Stimulated activated CD8-positive, alpha-beta memory T cell treated with anti-CD3 and anti-CD28 coated beads, Interleukin-4, amount 100 ng/mL, for 4 hours (primary cell): ENCODE measurements at places on chromosomes 3 and 15.

DNA sequence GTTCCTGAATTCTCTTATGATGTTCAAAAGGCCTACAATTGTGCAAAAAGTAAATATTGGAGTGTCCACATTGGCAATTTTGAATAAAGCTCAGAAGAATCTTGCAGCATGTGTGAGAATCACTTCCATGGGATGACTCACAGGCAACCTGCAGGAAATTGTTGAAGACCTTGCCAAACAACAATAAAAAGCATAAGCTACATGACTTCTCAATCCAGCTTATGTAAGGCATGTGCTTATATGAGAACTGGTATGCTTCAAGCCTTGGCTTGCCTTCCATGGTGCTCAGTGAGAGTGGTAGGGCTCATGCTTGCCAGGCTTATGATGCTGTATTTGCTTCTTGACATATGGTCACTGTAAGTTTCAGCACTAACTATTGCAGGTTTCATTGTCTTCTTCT, 18.4 kb upstream of the BCHE start:
- DNase-seq: no peak

GRCh38 chr3:47015151-47015550, 35.7 kb downstream of the NBEAL2 start:
- no peak for DNase-seq

DNA sequence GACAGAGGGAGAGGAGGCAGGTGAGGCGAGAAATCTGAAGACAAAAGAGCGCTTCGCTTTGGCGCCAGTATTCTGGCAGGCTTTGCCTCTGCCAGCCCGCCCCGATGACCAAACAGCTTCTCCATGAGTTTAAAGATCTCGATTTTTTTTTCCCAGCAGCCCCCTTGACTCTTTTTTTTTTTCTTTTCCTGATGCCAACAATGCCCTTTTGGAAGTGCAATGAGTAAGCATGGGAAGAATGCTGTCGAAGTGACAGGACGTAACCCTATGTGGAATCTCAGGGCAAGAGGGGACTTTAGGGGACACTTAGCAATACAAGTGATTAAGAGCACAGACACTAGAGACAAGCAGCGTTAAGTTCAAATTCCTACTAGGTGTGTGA, 211.7 kb downstream of the FGF12 start:
- no peak for DNase-seq

DNA sequence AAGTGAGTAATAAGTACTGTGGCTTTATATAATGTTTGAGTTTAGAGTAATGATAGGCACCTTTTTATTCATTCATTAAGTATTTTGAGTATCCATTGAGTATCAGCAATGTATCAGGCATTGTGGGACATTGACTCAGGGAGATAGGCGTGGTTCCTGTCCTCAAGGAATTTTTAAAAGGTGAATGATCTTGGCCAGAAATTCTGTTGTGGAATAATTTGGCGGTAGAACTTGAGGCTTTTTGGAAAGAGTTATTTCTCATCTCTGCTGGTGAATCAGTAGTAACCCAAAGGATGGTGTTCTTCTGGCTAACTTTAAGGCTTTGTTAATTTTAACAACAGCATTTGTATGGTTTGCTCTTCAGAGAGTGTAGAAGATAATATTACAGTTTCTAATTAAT, 2.0 kb downstream of the RAB7A start:
- DNase-seq: no peak

DNA sequence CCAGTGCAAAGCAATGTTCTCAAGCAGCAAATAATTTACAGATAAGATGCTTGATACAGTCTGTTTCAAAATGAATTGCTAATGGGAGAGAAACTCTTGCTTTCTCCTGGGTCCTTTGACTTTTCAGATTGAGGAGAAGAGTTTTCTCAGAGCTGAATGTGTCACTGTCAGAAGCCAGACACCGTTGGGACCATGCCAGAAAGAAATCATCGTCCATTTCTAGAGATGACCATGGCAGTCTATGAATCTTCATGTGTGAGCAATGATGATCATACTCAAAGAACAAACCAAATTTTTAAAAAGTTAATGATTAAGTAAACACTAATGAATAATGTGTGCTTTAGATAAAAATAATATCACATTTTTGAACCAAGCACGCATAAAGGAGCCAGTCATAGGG, 77.6 kb downstream of the ZNF385D start:
- no peak for DNase-seq

DNA sequence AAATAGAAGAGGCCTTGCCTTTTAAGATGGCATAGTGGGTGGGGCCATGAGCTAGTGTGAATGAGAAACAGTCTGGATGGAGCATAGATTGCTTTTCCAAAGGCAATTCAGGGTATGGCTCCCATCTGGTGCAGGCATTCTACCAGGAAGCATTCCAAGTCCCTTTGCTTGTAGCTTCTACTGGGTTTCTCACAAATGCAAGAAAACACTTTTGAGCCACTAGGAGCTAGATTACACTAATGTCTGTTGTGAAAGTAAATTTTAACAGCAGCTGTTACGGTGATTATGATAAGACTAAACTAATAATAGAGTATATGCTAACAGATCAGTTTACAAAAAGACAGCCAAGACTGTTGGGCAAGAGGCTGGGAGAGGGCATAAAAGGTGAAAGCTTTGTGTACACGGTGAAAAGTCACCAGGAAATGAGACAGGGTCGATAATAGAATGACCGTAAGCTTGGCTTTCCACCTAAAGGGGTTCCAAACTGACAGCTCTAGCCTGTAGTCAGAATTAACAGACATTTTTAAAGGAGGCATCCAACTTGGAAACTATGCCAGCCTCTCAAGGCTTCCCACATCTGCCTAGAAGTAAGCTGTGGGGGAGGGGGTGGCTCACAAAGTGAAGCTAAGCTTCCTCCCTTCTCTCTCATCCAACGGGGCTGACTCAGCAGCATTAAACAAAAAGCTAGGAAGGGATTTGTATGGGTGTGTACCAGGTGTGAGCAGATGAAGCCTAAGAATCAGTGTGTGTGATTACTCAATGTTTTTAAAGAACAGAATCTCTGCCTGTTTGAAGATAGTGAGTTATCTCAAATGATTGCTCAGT, 61.1 kb upstream of the GPD1L start:
- no peak for DNase-seq

DNA sequence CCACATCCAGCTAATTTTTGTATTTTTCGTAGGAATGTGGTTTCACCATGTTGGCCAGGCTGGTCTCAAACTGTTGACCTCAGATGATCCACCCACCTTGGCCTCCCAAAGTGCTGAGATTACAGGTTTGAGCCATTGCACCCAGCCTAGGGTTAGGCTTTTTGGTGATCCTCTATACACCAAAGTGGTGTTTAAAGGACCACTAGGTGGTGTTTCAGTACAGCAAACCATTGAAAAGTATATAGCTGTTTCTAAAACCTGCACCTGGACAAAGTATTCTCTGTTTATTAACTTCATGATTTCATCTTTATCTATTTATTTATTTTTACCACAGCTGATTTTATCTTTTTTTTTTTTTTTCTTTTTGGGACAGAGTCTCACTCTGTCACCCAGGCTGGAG, 68.4 kb downstream of the MINDY2 start:
- no peak for DNase-seq

DNA sequence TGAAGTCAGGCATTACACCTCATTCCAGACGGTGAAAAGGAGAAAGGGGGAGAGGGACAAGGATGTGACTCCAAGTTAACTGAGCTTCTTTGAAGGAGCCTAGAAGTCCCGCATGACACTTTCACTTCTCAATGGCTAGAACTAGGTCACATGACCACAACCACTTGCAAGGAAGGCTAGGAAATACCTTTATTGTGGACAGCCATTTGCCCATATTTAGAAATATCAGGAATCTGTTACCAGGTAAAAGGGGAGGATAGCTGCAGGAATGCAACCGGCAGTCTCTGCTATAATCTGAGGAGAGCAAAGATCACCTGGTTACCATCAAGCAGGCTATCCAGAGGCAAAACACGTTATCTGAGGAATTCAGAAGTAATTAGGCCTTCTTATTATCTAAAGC, 28.9 kb upstream of the PXYLP1 start:
- DNase-seq: no peak

DNA sequence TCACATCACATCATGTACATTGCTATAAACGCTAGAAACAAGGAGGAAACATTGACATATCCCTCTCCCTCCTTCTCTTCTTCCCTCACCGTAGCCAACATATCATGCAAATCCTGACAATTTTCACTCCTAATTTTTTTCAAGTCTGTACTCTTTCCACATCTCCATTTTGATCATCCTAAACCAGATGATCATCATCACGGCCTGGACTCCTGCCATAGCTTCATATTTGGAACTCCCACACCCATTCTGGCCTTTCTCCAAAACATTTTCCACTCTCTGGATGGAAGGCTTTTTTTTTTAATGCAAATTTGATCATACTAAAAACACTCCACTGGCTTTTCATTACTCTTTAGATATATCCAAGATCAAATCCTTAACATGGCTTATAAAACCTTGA, 248.0 kb upstream of the CNTN3 start:
- DNase-seq: no peak

DNA sequence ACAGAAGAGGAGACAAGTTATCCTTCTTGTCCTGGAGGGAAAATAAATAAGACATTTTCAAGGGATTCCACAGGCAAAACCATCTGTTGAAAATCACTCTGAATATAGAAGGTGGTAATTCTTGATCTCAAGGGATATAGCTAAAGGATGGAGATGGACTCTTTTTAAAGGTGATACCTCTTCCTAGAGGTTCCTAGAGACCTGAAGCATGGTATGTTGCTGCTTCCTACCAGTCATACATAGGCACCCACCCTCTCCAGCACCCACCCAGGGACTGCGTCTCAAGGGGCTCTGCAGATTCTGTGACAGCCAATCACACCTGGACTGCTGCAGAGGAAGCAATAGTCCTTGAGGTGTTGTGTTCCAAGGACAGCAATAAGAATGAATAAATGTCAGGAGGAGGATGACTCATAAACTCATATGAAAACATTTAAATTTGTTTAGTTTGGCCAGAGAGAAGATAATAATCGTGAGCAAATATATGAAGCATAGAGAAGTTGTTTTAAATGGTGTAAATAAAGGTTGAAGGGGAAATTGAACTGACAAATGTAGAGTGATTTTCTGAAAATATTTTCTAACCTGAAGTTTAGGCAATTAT, 741.6 kb upstream of the CBLB start:
- DNase-seq: no peak

DNA sequence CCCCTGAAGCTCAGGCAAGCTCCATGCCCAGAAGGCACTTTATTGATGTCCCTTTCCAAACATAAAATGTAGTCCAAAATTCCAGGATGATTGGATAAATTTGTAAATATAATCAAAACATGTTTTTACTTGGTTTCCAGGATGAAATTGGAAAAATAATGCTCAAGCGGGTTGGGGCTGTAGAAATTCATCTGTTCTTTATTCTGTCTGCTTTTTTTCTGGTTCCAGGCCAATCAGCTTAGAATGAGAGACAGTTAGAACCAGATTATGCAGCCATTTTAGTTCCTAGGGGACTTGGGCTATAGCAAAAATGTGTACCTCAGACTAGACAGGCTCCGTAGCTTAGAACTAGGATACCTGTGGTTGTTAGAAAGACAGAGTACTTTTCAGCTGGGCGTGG, 450.8 kb downstream of the MCTP2 start:
- DNase-seq: no peak

DNA sequence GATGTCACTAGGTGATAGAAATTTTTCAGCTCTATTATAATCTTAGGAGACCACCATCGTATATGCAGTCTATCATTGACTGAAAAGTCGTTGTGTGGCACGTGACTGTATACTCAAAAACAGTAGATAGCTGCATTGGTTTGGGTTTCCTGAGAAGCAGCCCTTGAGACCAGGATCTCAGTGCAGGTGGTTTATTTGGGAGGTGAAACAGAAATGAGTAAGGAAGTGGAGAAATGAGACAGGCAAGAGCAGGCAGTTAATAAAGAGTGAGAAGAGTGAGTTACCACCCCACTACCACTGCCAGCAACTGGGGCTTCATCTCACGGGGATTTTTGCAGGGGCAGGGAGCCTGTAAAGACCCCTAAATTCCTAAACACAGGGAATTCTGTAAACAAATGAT, 221.0 kb downstream of the SHQ1 start:
- DNase-seq: no peak

GRCh38 chr15:26119322-26119721, 256.2 kb upstream of the ATP10A start:
- no peak for DNase-seq

DNA sequence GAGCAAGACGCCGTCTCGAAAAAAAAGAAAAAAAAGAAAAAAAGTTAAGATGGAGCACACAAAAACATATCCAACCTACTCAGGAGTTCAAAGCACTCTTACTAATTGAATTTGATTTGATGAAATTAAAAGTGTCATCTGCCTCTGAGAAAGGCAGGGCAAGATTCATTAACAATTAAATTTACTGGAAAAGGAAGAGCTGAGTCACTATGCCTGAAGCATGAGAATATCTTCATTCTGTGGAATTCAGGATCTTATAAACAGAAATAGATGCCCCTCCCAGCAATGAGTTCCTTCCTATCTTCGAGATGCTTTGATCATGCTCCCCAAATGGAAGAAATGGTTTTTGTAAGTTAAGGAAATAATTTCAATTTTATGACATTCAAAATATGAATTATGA, 61.0 kb upstream of the ST3GAL6 start:
- no peak for DNase-seq

DNA sequence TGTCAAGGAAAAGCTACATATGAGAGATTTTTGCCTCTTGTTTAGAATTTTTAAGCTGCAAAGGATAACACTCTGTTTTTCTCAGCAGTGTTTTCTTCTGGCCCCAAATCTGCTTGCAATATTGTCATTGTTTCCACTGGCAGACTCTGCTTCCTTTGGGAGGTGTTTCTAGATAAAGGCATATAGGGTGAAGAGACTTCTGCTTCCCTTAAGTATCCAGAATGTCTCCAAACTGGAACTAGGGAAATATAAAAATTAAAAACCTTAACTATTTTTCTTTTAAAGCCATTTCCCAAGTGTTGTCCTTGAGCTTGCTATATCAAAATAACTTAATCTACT, 225.8 kb downstream of the CGGBP1 start:
- no peak for DNase-seq

GRCh38 chr3:117927825-117928224, 1106.8 kb downstream of the IGSF11 start:
- DNase-seq: no peak

DNA sequence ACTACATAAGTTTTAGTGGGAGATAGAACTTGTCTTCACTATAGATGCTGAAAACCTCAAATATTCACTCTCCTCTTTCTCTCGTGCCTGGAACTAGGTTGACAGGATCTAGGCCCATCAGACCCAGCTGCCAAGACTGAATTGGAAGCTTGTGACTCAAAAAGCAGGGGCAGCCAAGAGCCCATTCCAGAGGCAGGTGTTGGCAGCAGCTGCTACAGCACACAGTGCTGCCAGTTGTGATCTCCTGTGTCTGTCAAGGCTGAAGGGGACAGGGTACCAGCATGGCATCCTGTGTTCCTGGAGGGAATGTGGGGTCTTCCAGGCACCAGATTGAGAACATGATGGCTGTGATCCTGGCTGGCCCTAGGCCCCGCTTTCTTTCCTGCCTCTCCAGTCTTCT, 92.5 kb upstream of the MB21D2 start:
- DNase-seq: no peak

DNA sequence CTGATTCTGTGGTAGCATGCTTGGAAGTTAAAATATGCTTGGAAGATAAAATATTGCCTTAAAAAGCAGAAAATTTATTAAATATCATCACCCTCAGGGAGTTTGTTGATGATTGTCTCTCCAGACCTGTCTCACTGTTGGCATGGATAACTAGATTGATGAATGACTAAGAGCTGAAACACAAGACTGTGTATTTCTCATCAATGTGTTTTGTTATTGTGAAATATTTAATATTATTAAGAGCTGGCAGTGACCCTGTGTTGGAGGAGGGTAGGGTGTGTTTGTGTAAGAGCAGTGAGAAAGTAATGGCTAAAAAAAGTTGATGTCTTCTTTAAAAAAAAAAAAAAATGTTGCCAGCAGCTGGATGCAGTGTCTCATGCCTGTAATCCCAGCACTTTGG, 82.2 kb downstream of the ITPR1 start:
- DNase-seq: no peak
